ENCODE measurements at places on chromosomes 2 and 18.

DNA sequence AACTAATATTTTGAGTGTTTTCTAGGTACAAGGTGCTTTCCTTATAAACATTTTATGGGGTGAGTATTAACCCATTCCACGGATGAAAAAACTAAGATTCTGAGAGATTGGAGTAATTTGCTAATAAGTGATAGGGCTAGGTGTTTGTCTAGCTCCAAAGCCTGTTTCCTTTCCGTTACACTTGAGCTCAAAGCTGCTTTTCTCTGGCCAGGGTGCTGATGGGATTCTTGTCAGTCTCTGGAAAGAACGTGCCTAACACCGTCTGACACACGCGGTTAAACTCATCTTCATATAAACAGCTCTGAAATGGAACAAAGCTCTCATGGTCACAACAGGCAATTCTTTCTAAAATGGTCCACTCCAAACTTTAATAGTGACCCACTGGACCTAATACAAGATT, 2.0 kb upstream of the ANKRD29 start:
- no peak for DNase-seq

- no peak for DNase-seq
These were observed 353 bp upstream of the NUP35 start for GRCh38 chr2:183123959-183124221.

DNA sequence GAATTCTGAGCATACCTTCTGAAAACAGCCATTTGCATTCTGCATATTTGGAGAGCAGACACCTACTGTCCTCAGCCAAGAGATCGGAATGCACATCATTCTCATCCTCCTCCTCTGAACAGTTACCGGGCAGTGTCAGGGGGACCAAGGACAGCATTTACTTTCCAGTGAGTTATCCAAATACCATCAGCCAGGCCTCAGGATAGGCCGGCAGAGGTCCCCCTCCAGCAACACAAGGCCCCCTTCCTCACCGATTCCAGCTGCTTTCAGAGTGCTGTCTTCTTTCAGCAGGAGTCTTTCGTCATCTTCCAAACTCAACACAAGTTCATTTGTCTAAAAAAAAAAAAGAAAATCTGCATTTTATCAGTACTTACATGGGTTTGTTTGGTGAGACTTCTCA, 55.3 kb downstream of the C2orf76 start:
- no peak for DNase-seq

DNA sequence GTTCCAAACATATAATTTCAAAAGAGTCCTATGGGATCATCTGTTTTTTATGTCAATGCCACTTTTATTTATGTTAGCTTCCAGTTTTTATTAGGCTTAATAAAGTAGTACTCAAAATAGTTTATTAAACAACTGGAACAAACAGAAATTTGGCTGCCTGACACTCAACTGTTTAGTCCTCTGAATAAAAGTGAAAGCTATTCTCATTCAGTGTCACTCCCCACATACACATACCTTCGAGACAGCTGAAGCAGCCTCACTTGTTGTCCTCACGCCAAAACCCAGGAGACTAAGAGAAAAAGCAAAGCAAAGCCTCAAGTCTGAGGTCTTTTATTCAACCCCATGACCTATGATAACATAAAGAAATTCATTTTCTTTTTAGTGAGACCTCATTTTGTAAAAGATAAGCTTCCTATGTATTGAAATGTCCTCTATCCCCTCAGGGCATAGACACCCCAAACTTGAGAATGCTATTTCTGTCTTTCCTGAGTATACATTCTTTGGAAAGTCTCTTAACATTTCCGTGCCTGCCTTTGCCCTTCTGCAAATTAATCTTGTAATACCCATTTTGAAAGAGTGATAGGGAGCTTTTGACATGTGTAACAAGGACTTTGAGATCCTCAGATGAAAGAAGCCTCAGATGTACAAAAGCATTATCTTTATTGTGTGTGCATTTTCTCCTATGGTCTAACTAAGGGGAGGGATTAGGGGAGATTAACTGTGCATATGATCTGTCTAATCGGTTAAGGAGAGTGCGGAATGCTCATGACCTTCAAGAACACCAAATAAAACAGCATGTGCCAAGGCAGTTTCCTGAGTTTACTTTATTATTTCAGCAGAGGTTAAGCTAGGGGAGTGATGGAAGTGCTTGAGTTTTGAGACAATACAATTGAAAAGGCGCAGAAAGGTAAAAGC, 1523.7 kb upstream of the PIK3C3 start:
- DNase-seq = no peak

DNA sequence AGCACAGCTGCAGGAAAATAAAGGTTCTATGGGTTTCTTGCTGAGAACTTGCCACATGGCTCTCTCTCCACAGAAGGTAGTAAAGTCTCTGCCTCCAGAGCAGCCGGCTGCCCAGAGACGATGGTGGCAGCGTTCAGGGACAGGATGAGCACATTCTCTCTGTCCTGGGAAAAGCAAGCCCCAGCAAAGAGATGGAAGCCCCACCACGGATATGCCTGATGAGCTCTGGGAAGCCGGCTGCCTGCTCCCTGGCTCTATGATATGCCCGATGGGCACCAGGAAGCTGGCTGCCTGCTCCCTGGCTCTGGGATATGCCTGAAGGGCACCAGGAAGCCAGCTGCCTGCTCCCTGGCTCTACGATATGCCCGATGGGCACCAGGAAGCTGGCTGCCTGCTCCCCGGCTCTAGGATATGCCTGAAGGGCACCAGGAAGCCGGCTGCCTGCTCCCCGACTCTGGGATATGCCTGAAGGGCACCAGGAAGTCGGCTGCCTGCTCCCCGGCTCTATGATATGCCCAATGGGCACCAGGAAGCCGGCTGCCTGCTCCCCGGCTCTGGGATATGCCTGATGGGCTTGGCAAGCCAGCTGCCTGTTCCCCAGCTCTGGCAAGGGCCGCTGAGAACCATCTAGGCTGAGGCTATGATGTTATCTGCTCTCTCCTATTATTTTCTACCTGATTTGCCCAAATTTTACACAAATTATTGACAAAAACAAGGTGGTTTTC, 21.5 kb upstream of the SNTG2 start:
- no peak for DNase-seq

GRCh38 chr2:113180131-113180946, 6.6 kb downstream of the PSD4 start:
- DNase-seq = no peak

DNA sequence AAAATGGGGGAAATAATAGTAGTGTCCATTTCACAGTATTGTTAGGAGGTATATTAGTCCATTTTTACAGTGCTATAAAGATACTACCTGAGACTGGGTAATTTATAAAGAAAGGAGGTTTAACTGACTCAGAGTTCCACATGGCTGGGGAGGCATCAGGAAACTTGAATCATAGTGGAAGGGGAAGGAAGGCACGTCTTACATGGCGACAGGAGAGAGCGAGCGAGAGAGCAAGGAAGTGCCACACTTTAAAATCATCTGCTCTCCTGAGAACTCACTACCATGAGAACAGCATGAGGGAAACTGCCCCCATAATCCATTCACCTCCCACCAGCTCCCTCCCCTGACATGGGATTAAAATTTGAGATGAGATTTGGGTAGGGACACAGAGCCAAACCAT, 23.4 kb downstream of the MGAT5 start:
- DNase-seq = no peak

- peak; percentile 53 for DNase-seq
These were observed 2.6 kb upstream of the PRLH start for GRCh38 chr2:237563816-237564215.

GRCh38 chr18:43526426-43527145, 249.3 kb upstream of the SYT4 start:
- no peak for DNase-seq

- peak; percentile 59 for DNase-seq
These were observed 18.0 kb downstream of the ZC3H15 start for GRCh38 chr2:186503827-186504606.

- DNase-seq = peak; percentile 65
These were observed 120.5 kb downstream of the ZFP36L2 start for GRCh38 chr2:43105586-43106558.

GRCh38 chr18:76495435-76496193, 572 bp upstream of the ZNF516 start:
- peak; percentile 60 for DNase-seq

DNA sequence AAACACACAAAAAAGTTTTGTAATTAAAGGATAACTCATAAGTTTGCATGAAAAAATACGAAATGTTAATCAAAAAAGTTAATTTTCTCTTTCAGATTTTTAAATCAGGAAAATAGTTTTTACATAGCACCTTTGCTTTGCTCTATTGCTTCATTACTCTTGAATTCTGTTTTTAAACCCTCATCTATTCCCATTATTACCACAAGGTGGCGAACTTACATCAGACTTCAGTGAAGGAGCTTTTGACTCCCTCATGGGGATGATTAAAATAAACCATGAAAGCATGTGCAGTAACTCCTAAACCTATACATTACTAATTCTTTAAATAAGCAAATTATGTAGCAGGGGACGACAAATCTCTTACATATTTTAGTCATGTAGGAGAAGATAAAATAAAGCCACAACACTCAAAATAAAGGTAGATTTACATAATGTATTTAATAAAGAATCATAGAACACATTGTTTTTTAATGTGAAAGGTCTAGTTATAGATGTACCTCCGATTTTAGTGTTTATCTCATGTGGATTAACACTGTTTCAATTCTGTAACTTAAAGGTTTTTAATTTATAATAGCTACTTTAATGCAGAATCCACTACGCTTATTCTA, 105.2 kb downstream of the NETO1 start:
- DNase-seq = peak; percentile 76
